ENCODE measurements at places on chromosomes 2 and 18.

DNA sequence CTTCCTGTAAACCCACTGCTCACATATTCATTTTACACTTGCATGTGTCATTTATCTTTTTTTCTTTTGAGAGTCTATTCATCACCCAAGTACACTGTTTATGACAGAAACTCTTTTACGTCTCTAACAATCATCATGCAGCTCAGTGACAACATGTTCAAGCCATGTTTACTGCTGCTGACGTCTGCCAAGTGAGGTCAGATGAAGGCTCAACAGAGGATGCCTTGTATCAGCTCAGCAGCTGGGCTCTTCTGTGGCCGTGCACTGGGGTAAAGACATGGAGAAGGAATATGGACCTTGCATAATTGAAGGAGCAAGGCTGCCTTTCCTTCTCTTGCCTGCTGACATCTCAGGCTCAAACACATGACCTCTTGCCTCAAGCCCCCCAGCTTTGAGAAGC is 99.6 kb downstream of the ADD2 start:
- no peak for DNase-seq

GRCh38 chr2:207183506-207183905 is 17.8 kb upstream of the KLF7 start:
- DNase-seq: no peak

DNA sequence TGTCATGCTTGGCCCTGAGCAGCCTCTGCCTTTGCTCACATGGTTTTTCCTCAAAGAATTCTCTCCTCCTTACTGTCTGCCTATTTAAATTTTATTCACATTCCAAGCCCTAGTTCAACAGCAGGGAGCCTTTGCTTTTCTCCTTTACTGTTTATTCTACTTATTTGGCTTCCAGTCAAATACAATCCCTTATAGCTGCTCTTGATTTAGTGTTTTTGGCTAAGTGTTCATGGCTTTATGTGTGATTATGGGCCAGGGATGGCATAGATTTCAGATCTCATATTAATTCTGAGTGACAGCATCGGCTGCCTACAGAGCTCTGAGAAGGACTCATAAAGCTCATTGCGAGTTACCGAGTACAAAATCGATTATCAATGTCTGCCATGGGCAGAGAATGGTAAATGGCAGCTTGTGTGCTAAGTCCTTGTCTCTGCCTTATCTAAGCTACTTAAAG is 106.7 kb downstream of the METTL8 start:
- no peak for DNase-seq

DNA sequence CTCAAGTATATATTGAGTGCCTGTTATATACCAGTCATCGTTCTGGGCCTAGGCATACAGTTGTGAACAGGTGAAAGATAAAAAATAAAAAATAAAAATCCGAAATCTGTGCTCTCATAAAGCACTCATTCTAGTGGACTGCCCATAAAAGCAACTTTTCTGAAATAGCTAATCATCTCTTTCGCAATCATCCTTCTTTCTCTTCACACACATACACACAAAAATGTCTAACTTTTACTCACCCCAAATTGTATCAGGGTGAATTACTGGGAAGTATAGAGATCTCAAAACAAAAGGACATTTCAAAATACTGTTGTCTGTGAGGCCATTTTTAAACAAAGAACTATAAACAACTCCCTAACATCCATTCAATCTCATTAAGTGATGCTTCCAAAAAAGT is 29.6 kb upstream of the ORC2 start:
- no peak for DNase-seq

DNA sequence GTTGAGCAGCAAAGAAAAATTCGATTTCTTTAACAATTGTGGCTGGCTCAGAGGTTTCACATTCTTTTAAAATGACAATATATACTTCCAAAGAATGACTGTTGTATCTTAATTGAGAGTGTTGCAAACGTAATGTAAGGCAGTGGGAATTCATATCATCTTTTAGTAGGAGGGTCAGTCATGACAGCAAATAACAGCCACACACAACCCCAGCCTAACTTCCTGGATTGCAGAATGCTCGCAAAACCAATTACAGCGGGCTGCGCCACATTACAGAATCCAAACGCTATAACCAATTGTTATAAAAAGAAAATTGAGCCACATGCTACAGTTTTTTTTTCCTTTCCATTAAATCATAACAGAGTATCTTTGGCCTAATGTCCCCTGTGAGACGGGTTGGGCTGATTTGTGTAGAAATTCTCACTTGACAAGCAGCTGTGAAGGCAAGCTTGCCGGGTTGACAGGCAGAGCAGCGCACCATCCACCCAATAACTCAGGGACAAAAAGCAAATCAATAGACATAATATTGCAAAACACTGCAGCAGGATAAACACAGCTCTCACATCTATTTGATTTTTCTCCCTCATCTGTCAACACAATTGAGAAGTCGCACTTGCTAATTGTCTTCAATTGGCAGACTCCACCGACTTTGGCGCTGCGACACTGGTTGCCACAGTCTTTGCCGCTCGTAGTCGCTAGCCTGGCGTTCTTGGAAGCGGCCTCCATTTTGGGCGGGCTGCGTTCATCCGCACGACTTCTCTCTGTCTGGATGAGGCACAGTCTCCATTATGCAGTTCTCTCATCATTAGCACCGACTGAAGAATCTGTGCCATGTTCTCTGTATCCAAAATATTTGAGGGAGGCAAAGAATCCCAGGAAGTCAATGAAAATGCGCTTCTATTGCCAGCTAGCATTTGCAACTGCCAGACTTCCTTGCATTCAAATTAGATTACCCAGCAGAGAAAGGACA is 95.0 kb upstream of the CCDC68 start:
- DNase-seq: no peak

GRCh38 chr2:143787674-143788073 is 658.5 kb downstream of the ARHGAP15 start:
- DNase-seq: no peak

GRCh38 chr2:150630587-150631235 is 143.2 kb upstream of the RND3 start:
- DNase-seq: no peak

- no peak for DNase-seq
Measured at GRCh38 chr18:6616981-6617380, 112.5 kb upstream of the ARHGAP28 start.

- no peak for DNase-seq
Measured at GRCh38 chr2:176833671-176834070, 378.9 kb upstream of the HNRNPA3 start.

DNA sequence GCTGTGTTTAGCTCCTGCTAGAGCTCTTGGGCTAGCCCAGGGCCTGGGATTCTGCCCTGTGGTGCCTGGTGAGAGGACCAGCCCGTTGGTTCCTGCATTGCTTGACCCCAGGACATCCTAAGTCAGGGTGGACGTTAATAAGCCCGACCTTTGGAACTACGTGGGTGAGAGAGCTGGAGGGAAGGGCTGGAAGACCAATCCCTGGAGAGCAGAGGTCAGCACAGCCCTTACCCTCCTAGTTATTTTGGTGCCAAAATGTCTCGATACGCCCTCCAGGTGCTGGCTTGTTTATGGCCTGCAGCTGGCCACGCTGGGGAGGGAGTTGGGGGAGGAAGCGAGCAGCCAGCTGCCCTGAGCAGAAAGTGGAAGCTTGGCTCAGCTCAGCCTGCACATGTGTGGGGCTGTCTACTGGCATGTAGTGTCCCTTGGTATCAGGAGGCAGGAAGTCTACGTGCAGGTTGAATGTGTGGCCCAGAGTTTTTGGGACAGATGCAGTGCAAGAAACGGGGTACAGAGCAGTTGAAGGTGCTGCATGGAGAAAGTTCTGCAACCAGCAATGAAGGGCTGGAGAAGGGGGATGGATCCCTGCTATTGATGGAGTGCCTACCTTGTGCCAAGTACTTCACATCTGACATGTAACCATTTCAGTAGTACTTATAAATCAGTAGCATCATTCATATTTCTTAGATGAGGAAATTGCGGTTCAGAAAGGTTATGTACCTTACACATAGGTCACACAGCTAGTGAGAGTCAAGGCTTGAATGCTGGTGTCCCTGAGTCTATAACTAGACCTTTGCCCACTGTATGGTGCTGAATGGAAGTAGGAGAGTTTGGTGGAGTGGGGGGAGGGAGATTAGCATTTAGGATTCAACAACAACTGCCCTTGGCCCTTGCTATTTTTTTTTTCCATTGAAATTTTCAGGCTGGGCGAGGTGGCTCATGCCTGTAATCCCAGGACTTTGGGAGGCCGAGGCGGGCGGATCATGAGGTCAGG is 5.0 kb upstream of the DGKD start:
- DNase-seq: no peak

DNA sequence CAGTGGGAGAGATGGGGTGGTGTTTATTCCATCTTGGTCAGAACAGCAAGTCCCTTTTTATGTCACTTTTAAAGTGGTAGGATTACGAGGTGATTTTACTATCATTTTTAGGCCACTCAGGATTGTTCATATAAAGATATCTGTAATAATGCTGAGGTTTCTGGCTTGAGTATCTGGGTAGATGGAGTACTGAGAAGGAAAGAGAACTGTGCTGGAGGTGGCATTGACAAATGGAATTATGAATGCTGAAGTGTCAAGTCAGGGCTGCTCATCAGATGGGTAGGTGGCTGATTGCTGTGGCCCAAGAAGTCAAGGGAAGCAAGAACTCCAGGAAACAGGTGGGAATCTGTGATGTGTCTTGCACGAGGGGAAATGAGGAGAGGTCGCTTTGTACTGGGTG is 85.3 kb upstream of the MGAT4A start:
- DNase-seq: no peak

GRCh38 chr18:54630963-54631362 is 39.9 kb downstream of the DYNAP start:
- no peak for DNase-seq

DNA sequence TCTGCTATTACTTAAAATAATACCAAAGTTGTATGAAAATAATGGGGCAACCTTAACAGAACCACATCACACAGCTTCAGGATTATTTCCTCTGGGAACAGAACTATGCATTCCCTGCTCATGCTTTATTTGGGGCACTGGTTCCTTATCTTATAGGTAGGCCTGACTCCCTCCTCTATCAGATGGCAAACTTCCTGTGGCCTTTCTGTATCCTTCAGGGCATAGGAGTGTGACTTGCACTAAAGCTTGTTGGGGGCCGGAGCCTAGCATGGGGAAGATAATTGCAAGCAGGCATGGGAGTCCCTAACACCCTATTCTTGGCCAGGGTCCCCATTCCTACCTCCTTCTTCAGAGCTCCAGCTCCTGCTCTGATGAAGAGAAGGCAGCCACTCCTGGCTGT is 167.2 kb upstream of the SERTAD2 start:
- DNase-seq: no peak

GRCh38 chr2:17557596-17557995 is 17.1 kb downstream of the VSNL1 start:
- DNase-seq: no peak

GRCh38 chr2:135944625-135945024 is 40.8 kb downstream of the DARS1 start:
- DNase-seq: no peak

DNA sequence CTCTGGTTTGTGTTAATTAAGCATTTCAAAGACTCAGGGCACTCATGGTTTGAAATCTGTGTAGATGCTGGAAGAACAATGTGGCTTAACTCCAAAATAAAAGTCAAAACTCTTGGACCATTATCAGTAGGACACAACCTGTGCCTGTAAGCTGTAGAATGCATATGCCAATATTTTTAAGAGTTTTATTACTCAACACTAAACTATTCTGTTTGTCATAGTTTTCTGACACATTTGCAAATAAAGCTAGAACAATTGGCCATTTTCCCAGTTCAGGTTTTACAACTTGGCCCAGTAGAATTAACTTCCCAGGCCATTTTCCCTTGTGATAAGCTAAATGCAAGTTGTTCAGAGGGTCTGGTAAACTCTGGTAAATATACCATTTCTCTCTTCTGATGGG is 713.1 kb downstream of the CBLN2 start:
- no peak for DNase-seq

DNA sequence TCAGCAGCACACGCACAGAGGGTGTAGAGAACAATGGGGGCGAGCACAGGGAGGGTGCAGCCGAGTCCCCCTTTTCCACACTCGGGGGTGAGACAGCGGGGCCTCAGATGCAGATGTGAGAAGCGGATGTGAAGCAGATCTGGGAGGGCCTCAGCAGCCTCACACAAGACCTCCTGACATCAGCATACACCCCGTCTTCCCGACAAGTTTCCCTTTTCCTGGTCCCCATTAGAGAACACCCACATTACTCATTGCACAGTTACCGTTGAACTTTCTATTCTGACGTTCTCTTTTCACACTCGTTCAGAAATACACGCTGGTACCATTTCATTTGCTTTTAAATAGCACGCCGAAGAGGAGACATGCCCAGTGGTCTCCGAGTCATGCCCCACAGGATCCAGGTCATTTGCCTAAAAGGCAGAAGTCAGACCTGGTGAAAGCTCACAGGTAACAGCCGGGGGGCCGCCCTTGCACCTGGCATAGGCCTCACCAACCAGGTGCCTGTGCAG is 129.5 kb upstream of the ID2 start:
- no peak for DNase-seq

- DNase-seq: no peak
Measured at GRCh38 chr18:30889519-30890301, 152.8 kb downstream of the DSC3 start.

DNA sequence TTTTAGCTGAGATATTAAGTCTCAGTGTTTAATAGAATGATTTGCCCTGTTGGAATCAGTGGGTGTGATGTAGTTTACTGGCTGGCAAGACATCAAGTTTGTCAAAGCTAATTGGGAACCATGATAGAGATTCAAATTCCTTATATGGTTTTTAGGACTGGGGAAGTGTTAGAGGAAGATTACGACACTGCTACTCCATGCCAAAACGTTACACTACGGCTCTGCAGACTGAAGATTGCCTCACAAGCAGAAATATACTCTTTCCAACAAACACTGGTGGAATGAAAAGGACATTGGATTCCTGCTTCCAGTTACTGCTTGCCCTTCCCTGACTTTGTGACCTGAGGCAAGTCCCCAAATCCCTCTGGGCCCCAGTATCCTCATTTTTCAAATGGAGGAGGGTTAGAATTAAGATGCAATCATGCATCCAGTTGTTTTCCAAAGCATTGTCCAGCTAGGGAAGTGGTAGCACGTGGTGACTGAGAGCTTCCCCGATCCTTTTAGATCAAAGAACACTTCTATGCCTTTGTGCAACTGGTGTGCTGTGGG is 147.6 kb downstream of the CDC42EP3 start:
- no peak for DNase-seq

GRCh38 chr2:203690441-203691047 is 15.9 kb upstream of the CD28 start:
- DNase-seq: no peak

- DNase-seq: no peak
Measured at GRCh38 chr18:43341014-43341413, 63.7 kb upstream of the SYT4 start.

DNA sequence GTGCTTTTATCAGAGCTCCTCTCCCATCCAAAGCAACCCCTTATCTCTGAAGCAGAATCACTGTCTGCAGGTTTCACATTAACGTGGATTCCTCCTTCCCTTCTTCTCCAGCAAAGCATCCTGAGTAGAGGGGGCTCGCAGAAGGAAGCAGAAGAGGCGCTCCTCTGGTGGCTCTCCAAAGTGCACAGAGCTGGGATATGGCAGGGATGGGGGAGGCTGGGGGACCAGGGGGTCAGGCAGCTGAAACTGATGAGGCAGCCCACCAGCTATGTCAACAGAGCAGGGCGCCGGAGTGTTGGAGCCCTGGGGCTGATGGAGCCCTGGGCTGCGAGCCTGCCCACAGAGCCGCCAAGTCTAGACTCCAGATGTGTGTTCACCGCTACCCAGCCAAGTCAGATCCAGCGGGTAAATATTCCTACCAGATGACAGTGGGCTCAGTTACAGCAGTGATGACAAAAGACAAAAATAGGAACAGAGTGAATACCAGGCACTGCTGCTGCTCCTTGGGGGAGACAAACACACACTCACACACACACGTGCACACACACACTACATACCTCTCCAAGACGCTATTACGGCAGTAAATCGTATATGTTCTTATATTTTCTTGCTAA is 678.3 kb upstream of the ID2 start:
- DNase-seq: no peak
